ENCODE measurements at places on chromosomes 16 and 17.

DNA sequence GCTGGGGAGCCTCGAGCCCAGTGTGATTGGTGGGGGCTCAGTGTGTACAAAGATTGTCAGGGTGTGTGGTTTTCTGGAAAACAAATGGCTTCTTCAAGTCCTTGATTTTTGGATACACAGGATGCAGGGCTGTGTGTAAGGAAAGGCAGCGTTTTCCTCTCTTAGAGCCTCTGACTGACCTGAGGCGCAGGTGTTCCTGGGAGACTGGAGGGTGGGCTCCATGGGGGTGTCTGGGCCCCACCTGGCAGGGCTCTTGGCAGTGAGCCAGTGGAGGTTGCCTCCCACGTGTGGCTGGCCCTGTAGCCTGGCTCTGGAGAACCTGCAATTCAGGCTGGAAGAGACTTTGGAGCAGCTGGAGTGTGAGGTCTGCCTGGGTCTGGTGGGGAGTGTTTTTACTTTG lies 5.0 kb downstream of the FOXK2 start:
- no peak for DNase-seq

GRCh38 chr17:77696721-77697460 lies 261.6 kb upstream of the TNRC6C start:
- DNase-seq, result no peak

DNA sequence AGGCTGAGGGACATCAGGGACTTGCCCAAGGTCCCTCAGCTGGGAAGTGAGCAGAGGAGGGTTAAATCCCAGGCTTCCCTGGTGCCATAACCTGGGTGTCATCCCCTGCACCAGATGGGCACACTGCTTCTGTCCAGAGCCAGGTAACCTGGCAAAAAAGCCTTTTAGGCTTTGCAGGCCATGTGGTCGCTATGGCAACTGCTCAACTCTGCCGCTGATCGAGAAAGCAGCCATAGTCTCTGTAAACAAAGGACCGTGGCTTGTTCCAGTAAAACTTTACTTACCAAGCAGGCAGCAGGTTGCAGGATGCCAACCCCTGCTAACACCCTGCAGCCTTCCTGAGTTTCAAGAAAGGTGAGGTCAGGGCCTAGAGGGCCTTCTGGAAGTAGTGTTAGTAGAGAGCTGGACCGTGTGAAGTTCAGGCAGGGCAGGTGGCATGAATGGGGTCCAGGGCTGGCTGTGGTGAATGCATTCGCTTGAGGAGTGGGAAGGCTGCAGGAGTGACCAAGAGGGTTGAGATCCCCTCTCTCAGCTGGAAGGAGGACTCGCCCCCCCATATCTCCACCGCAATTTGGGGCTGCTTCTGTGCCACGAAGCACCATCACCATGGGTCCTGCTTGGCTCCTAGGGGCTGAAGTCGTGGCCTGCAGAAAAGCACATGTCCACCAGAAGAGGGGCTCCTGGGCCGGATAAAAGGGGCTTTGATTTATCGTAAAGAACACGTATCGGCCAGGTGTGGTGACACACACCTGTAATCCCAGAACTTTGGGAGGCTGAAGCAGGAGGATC lies 91.3 kb downstream of the SOCS1 start:
- peak; percentile 13 for DNase-seq

- peak; percentile 41 for DNase-seq
These were observed 1.5 kb downstream of the CASKIN1 start for GRCh38 chr16:2194852-2195321.

DNA sequence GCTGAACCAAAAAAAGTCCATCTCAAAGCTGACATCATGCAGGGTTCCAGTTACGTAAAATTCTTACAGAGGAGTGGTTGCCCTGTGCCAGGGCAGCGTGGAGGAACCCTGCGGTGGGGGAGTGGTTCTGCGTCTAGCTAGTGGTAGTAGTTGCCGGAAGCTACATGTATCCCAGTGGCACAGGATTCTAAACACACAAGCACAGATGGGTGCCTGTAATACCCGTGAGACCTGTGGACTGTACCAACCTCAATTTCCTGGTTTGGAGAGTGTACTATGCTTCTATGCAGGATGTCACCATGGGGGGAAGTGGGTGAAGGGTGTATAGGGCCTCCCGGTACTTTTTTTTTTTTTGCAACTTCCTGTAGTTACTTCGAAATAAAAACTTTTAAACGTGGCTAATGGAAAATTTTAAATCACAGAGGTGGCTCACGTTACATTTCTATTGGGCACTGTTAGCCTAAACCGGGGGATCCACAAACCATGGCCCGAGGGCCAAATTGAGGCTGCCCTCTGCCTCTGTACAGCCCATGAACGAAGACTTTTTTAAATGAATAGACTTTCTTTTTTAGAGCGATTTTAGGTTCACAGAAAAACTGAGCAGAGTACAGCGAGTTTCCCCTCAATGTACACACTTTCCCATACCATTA lies 38.5 kb downstream of the TBC1D16 start:
- no peak for DNase-seq

GRCh38 chr17:42843358-42843934 lies 934 bp upstream of the AOC2 start:
- DNase-seq, result peak; percentile 41

DNA sequence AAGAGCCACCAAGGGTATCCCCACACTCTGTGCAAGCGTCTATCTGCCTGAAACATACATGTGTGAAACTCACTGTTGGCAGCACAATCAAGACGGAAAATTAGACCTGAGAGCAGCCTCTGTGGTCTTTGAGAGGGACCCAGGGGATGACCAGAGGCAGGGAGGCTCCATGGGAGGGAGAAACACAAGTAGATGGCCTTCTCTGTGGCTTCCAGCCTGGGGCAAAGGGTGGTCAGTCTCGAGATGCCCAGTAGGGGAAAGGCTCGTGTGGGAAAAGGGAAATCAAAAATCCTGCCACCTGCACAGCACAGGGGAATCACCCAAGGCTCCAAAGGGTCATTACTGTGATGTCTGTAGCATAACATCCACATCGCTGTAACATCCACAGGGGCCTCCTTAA lies 823.3 kb downstream of the KCNJ18 start:
- DNase-seq, result no peak

GRCh38 chr17:5184288-5184687 lies 7.4 kb downstream of the ZNF594 start:
- no peak for DNase-seq

- no peak for DNase-seq
These were observed 33.1 kb downstream of the N4BP1 start for GRCh38 chr16:48576927-48577326.

- peak; percentile 60 for DNase-seq
These were observed 1.3 kb upstream of the FSCN2 start for GRCh38 chr17:81526662-81527571.

DNA sequence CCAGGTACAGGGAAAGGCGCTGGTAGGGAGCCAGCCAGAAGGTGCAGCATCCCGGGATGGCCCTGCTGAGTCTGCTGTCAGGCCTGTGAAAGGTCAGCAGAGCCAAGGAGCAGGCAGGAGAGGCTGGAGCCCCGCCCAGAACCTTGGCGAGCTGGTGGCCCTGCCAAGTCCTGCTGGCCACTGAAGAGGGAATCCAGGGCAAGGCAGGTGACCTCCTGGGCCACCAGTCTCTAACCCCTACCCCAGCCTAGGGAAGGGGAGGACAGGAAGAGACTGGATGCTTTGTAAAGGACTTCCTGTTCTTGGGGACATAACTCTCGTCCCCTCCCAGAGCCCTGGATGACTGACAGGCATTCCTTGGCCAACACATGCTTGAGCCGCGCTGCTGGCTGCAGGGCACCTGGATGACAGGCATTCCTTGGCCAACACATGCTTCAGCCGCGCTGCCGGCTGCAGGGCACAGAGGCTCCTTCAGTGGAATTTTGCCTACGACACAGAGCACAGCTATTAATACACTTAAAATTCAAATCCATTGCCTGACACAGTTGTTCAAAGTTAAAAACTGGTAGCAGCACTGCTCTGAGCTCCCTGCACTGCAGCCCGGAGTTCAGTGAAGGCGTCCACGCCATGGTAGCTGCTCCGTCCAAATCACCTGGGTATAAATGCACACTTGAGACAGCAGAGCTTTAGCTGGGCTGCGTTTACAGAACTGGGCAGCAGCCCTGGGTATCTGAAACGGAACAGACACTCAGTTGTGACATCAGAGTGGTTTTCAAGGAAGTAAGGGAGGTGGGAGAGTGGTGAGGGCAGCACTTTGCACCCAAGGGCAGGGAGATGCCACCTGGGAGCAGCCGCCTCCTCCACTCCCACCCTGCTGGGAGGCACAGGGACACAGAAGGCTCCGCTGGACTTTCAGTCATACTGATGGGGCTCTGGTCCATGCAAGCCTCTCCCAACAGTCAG lies 2.0 kb upstream of the BRICD5 start:
- DNase-seq, result no peak
